Activated naive CD8-positive, alpha-beta T cell treated with anti-CD3 and anti-CD28 coated beads, Interleukin-2, amount 10 ng/mL, durations not matched to agents 7 days and 5 days (primary cell): ENCODE measurements at places on chromosomes 13 and 19.

DNA sequence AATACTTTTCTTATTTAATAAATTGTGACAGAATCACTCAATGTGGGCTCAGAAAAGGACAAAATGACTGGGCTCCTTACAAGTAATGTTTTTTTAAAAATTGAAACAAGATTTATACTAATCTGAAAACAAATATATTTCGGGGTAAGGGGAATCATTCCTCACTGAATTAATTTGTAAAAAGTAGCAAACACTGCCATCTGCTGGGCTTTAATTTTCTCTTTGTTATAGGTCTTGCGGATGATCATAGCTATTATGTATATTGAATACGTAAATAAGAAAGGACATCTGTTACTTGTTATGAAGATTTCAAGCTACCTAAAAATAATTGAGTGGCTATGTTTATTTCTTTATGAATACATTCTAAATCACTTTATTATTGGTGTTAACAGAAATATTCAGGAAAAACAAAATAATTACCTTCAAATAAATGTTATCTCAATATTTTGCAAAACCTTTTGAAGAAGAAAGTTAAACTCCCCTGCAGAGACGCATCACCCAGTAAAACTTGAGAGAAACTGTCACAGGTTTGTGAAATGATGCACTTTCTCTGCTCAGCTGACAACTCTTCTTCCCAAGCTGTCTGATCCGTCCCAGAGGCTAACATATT is 17.8 kb upstream of the ENOX1 start:
- no peak for DNase-seq

GRCh38 chr13:43268632-43269031 is 245.2 kb downstream of the DNAJC15 start:
- DNase-seq = no peak

- no peak for DNase-seq
These were observed 3.9 kb downstream of the UPF3A start for GRCh38 chr13:114285166-114285808.

GRCh38 chr19:30690935-30691818 is 319.0 kb downstream of the ZNF536 start:
- no peak for DNase-seq

- DNase-seq = no peak
These were observed 265.7 kb downstream of the DIAPH3 start for GRCh38 chr13:59898066-59898465.
